ENCODE measurements at places on chromosomes 7 and 10.

DNA sequence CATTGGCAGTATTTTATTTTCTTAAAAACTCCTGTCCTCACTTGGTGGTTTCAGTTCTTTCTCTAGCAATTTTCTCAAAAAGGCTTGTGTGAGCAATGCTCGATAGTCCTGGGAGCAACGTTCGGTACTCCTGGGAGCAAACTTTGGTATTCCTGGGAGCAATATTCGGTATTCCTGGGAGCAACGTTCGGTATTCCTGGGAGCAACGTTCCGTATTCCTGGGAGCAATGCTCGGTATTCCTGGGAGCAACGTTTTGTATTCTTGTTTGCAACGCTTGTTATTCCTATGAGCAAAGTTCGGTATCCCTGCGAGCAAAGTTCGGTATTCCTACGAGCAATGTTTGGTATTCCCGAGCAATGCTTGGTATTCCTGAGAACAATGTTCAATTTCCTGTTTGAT is 362.0 kb upstream of the ADARB2 start:
- DNase-seq, result no peak

- no peak for DNase-seq
These were observed 4.0 kb downstream of the SKAP2 start for GRCh38 chr7:26860361-26860760.

DNA sequence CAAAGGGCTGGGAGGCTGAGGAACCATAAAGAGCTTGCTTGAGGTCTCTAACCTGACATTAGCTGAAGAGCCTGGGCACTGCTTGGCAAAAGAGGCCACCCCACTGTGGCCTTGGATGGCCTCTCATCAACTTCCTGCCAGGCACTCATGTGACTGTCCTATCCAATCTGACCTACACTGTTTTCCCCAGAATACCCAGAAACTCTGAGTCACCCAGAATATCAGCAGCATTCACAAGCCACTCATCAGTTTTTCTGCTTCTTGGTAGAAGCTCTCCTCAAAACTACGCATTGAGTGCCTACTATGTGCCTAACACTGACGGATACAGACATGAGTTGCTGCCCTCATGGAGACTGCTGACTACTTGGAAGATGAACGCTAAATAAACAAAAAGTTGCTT is 4.1 kb upstream of the NT5C2 start:
- DNase-seq, result no peak

GRCh38 chr7:70586822-70587221 is 545.1 kb upstream of the GALNT17 start:
- DNase-seq, result no peak

- no peak for DNase-seq
These were observed 4.0 kb upstream of the CFAP58 start for GRCh38 chr10:104349623-104350126.

GRCh38 chr7:113519472-113519871 is 399.3 kb downstream of the PPP1R3A start:
- DNase-seq, result no peak

DNA sequence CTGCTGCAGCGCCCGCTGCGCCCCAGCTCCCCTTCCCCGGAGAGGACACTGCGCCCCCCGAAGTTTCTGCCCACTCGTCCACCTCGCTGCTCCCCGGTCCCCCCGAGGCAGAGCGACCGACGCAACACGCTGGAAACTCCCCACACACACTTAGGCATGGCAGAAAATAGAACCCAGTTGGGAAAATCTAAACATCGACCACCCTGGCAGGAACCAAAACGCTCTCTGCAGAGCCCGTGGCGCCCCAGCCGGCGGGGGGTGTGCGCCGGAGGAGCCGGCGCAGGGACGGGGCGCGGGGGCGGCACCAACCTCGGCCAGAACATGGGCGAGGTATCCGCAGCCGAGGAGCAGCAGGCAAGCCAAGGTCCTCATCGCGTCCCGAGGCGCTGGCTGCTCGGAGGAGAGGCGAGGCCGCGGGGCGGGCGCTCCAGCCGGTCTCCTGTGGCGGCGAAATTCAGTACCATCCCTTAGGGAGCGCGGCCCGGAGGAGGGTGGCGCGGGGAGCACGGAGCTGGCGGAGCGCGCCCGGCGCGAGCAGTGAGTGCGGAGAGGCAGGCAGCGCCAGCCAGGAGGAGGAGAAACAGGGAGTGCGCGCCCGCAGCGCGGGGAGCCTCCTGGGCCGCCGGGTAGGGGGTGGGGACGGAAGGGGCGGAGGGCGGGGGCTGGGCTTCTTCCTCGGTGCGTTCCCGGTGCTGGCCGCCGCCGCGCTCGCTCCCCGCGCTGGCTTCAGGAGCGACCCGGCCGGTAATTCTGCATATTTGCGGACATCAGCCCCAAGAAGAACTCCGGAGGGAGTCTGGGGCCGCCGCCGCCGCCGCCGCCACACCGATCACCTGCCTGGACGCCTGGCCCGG is 789 bp downstream of the PDGFA start:
- DNase-seq, result no peak

GRCh38 chr7:133265821-133266220 is 12.9 kb downstream of the EXOC4 start:
- no peak for DNase-seq

DNA sequence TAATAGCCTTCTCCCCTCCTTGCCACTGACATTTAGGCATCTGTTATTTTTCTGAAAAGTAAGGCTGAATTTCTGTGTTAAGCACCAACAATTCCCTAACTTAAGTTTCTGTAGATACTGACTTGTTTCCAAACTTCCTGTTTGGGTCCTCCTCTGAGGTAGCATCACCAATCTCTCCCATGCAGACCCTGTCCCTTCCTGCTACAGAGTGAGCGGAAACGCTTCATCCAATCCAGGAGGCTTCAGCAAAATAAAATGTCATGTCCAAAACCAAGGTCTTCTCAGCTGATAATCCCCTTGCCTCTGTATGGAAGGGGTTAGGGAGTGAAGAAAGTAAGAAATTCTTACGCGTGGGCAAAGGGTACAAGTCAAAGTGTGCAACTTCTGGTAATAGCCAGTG is 29.9 kb downstream of the XPNPEP1 start:
- no peak for DNase-seq

GRCh38 chr10:107415446-107415845 is 250.9 kb upstream of the SORCS1 start:
- no peak for DNase-seq

DNA sequence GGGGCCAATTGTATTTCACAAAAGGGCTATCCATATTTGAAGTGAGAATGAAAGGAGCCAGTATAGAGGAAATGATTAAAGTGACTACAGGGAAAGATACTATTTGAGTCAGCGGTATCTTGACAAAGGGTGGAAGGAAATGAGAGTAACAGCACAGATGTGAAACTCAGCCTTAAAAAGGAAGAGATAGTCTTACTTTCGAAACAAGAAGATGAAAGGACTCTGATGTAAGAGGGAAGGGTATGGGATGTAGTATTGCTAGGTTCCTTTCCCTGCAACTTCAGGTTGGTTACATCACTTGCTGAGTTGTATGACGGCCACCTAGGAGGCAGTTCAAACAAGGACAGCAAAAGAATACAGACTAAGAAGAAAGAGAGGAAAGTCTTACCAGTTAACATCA is 13.7 kb downstream of the CISD1 start:
- no peak for DNase-seq

GRCh38 chr7:56115852-56116538 is at the start of gene NUPR2:
TSS of gene NUPR2 (minus strand) at chr7:56116417. CDS start at chr7:56116314, 103 bp downstream.
- DNase-seq, result no peak

- no peak for DNase-seq
These were observed 26.5 kb upstream of the CHST15 start for GRCh38 chr10:124119946-124120345.

DNA sequence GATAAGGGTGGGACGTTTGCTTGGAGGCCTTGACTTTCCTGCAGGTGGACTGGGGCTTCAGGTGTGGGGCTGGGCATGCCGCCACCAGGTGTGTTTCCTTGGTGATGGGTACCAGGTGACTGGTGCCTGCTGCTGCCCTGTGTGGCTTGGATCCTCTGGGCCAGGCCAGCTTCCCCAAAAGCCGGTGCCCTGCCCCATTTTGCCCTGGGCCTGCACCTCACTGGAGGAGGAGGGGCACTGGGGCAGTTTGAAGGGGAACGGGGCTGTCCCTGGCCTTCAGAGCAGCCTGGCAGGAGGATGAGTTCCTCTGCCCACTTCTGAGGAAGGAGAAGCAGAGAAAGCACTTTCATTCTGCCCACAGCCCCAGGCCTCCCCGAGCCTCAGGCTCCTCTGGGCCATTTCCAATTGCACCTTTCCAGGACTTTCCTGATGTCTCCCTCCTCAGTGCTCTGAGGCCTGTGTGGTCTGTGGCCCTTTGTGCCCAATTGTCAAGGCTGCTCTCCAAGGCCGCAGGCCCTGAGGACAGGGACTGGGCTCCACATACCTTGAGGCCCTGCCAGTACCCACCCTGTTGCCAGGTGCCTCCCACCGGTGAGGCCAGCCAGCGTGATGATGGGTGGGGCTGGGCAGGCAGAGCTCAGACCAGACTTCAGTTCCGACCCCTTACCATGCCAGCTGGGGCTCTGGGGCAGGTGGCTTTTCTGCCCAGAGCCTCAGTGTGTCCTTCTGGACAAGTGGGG is 25.3 kb upstream of the SMARCD3 start:
- DNase-seq, result no peak

- DNase-seq, result peak; percentile 32
These were observed 21.9 kb upstream of the KCNK18 start for GRCh38 chr10:117175215-117175900.

DNA sequence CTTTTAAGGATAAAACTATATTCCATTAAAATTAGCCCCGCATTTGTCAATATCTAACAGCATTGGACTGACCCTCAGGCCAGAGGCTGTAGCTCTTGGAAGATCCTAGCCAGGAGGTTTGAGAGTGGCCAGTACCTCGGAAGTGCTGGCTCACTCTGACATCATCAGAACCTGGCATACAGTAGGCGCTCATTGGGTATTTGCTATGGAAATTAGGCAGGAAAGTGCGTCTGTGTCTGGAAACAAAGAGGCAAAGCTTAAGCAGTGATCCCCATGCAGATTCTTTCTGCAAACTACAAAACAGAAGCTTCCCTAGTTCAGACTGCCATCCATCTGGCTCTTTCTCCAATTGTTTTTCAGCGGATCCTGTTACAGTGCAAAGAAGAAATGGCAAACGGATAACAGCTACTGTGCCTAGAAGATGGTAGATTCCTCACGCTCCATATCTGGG is 1.7 kb upstream of the PRKCQ start:
- no peak for DNase-seq

DNA sequence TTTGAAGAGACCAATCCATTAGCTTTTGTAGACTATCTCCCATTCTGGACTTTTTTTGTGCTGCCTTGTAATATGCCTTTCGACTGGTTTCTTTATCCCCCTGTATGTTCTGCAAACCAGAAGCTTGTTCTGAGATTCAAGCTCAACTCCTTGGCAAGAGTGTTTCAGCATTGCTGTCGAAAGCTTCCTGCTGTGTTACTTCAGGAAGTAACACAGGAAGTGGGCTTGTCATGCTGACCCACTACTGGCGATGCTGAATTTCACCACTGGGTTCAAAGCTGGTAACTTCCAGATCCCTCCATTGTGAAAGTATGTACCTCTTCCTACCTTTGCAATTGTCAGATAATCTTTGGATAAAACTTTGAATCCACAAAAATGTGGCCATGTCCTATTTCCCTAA is 57.9 kb upstream of the INSYN2A start:
- DNase-seq, result no peak

DNA sequence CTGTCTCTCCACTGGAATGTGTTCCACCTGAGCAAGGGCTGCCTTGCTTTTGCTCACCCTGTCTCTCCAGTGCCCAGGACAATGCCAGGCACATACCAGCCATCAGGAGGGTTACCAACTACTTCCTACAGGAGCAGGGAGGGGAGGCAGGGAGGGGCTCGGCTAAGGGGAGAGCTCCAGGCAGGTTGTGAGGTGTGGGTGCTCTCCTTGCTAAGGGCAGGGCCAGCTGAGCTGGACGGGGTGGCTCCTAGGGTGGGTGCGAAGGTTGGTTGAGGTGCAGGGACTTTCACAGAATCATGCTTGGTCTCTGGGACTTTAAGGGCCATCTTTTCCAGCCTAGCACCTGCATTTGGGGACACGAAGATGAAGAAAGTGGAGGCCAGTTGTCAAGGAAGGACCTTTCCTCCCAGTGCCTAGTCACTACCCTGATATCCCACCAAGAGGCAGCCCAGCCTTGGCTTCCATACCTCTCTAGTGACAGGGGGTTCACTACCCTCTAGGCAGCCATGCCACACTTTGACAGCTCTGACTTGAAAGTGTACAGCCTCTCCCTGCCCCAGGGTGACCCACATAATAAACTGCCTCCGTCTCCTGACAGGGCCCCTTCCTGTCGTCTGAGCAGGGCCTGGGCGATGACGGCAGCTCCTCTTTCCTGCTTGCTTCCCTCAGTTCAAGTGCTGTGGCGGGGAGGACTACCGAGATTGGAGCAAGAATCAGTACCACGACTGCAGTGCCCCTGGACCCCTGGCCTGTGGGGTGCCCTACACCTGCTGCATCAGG is 46.5 kb downstream of the TSPAN15 start:
- DNase-seq, result no peak

DNA sequence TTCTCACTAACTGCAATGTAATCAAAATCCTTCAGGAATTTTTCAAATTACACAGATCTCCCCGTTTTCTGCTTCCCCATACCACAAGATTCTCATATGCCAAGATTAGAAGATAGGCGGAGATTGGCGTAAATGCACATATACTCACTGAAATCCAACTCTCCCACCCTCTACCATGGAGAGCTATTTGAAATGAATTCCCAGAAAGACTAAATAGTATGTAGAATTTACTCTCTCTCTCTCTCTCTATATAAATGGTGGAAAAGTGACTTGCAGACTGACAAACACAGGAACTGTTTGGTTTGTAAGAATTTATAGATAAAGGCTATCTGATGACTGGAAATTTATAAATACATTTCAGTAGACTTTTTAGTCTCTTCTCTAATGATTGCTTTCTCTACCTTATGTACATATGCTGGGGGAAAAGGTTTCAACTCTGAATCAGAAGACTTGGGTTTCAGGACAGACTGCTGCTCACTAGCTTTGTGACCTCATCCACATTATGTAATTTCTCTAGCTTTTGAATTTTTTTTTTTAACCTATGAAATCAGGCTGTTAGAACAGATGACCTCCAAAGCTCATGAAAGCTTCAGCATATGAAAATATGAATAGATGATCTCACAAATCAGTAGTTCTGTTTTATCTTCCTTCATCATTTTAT is 67.8 kb upstream of the CSTF2T start:
- DNase-seq, result no peak

- DNase-seq, result no peak
These were observed 88.7 kb upstream of the PLPP4 start for GRCh38 chr10:120368338-120368737.

DNA sequence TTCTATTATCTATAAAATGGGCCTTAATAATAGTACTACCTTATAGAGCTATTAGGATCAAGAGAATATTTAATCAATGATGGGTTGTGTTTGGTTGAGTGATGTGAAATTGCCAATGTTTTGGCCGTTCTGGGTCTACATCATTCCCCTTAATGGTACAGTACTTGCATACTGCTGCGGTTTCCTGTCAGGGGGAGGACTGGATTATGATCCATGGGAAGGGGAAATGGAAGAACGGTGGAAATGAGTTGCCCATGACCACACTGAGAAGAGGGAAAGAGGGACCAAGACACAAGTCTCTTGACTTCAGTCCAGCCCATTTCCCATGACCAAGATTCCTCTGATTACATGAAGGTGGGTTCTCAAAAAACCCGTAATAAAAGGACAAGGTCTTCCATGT is 999 bp upstream of the MRPS24 start:
- no peak for DNase-seq

DNA sequence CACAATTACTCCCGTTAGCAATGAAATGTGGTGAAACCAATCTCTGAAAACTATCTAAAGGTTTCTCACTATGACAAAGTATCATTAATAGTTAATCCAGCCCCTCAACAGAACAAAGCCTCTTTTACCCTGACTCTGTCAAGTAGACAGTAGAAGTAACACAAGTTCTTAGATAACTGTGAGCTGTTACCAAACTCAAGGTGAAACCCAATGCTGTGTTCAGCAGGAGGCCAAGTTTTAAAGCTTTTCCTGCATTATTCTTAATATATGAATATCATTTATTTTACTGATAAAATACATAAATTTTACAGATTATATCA is 109.1 kb downstream of the SRPK2 start:
- no peak for DNase-seq

Measured in NCI-H187 (cell line).